Stimulated activated CD4-positive, alpha-beta T cell treated with anti-CD3 and anti-CD28 coated beads, Interleukin-4, amount 100 ng/mL, for 24 hours (primary cell): ENCODE measurements at places on chromosomes 7 and 10.

GRCh38 chr7:11341285-11341944 lies 367.7 kb downstream of the PHF14 start:
- no peak for DNase-seq

GRCh38 chr10:19588608-19589007 lies 227.6 kb upstream of the PLXDC2 start:
- no peak for DNase-seq

DNA sequence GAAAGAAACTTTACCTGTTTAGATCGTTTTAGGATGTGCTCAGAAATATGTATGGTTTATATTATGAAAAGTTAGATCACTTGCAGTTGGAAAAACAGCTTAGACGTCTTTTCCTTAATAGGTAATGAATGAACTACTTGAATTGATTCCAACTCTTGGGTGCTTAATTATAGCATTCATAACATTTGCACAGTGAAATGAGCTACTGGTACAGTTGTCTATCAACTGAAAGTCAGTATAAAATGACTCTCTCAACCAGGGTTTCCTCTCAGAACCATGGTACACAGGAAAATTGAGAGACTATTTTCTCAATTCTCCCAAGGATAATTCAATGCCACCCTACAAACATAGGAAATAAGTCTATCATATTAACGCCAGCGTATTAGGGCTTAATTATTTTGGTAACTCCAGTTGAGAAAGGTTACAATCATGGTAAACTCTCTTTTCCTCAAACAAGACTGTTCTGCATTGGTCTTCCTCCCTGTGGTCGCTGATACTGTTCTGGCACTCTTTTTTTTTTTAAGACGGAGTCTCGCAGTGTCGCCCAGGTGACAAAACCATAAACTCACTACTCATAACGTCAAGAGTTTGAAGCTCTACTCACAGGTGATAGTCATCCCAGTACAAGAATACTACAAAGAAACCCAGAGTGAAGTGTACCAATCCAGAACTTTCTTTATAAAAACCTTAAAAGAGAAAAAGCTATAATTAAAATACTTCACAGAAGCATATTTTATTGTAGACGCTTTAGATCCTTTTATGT lies 2.0 kb downstream of the ANLN start:
- no peak for DNase-seq

GRCh38 chr7:94297397-94297838 lies 97.3 kb upstream of the COL1A2 start:
- no peak for DNase-seq

DNA sequence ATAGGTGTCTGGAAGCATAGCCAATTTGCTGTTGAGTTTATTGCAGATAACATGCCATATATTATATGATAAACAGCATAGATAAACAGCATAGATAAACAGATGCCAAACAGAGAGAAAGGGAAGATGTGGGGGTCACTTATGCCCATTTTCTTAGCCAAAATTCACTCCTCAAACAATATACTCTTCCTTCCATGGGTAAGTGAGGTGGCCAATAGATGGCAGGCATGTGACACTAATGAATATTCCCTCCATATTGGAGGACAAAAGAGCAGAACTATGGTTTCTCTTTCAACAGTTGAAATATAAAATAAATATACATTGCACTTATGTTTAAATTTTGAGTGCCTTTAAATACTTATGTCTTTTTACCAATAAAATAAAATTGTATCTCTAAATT lies 1212.8 kb downstream of the REEP3 start:
- no peak for DNase-seq

- DNase-seq, result no peak
Observed at GRCh38 chr7:73986158-73986631, 41.8 kb upstream of the ELN start.

DNA sequence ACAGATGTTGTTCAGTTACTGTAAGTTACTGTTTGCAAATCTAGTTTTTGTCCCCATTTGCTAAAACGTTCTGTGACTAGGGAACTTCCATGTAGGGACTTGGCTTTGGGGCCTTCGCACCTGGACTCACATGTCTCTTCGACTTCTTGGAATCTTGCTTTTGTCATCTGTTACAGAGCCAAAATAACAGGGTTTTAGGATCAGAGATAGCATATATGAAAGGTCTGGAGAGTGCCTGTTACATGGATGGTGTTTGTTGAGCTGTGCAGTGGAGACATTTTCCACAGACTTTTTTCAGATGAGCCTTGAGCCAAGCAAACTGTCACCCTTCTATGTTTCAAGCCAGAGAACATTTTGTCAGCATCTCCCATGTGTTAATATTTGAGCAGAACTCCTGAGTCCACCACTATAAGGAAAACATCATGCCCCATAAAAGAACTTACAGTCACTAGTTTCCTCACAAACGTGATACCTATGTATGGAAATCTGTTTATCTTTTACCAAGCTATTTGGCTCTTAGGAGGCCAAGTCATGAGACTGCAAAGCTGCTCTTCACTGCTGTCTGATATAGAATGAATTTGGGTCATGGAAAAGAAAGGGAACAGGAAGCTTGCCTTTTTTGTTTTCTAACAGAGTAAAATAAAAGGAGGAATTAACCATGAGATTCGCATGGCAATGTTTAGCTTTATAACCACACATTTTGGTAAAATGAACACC lies 818.6 kb upstream of the IGFBP3 start:
- no peak for DNase-seq

DNA sequence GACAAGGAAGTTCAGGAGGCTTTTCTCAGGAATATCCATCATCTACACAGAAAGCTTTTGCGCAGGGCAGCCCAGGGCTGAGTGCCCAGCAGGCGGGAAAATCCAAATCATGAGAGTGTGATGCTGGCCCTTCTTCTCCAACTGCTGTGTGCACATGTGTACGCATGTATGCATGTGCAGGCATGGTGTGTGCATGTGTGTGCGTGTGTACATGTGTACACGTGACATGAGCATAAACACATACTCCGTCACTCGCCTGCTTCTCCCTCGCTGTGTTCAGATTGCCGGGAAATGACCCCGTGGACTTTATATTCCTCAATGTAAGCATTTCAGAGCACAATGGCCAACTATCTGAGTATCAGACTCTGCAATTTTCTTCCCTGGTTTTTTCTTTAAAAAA lies 85.1 kb downstream of the PRPF18 start:
- DNase-seq, result no peak

- DNase-seq, result no peak
Observed at GRCh38 chr7:155286686-155287085, 11.0 kb upstream of the INSIG1 start.

- no peak for DNase-seq
Observed at GRCh38 chr7:114109721-114110120, 190.9 kb upstream of the PPP1R3A start.

GRCh38 chr7:56063500-56063881 lies 595 bp upstream of the SUMF2 start:
- DNase-seq, result no peak

DNA sequence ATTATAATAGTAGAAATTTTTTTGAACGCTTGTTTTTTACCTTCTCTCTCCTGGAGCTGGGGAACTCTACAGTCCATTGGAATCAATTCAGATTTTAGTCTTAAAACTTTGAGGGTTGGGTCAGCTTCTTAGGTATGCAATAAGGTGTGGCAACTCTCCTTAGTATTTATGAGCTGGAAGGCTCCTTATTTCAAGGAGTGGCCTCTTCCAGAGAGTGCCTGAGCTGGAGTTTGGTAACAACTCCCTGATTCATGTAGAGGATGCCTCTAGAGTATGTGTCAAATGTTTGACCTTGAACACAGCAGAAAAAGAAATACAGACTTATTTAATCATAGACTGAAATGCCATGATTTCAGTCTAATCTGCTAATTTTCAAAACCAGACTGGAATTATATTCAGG lies 11.1 kb downstream of the CDK14 start:
- DNase-seq, result no peak

- no peak for DNase-seq
Observed at GRCh38 chr7:44819292-44819691, 22.8 kb downstream of the PPIA start.

DNA sequence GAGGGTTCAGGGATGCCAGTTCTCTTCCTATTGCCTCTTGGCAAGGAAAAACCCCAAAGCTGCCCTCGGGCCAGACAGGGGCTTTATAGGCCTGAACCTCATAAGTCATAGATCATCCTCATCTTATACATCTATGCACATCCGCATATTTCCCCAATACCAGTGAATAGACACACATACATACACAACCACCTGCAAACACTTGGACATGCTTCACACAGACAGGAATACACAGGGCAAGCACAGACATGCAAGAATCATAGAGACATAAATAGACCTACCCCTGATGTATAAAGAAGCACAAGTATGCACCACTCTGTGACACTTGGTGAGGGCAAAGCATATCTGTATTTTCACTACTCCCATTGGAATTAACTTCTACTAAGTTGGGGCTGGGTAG lies 30.7 kb downstream of the MBL2 start:
- no peak for DNase-seq

DNA sequence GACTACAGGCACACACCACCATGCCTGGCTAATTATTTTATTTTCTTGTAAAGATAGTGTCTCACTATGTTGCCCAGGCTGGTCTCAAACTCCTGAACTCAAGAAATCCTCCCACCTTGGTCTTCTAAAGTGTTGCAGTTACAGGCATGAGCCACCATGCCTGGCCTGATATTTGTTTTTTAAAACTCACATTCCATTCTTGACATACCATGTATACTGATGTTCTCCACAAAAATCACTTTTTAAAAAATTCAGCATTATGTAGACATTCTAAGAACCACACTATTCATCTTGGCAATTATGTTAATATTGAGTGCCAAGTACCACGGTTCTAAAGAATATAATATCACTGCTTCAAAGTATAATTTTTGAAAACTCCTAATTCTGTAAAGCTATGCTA lies 43.5 kb downstream of the IDE start:
- DNase-seq, result no peak

GRCh38 chr7:55521512-55521911 lies 50.8 kb downstream of the VOPP1 start:
- no peak for DNase-seq

- DNase-seq, result peak; percentile 59
Observed at GRCh38 chr7:8418629-8419245, 14.7 kb upstream of the NXPH1 start.

DNA sequence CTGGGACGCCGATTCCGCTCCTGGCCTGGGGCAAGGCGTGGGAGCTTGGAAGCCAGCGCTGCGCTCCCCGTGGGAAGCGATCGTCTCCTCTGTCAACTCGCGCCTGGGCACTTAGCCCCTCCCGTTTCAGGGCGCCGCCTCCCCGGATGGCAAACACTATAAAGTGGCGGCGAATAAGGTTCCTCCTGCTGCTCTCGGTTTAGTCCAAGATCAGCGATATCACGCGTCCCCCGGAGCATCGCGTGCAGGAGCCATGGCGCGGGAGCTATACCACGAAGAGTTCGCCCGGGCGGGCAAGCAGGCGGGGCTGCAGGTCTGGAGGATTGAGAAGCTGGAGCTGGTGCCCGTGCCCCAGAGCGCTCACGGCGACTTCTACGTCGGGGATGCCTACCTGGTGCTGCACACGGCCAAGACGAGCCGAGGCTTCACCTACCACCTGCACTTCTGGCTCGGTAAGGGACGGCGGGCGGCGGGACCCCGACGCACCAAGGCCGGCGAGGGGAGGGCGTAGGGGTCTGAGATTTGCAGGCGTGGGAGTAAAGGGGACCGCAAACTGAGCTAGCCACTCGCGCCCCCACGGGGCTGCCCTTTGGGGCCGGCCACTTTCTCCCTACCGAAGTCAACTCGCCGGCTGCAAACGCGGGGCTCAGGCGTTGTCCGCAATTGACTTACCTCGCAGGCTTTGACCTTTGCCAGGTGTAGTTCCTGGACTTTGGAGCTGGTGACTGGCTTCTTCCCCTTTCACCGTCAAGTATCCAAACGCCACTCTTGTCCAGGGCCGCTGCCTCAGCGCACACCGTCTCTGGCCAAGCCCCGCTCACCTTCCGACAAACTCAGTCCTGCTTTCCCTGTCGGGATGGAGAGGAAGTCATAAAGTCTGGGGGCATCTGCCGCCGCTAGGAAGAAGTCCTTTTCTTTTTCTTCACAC lies at the start of gene SCIN:
Gene SCIN (plus strand): TSS at position 187 of the 928 bp plus-strand sequence. CDS start 67 bp downstream, at position 254.
- no peak for DNase-seq

- DNase-seq, result no peak
Observed at GRCh38 chr10:63258920-63259678, 126.0 kb downstream of the NRBF2 start.

GRCh38 chr7:4245866-4246470 lies 436.1 kb upstream of the FOXK1 start:
- DNase-seq, result no peak

DNA sequence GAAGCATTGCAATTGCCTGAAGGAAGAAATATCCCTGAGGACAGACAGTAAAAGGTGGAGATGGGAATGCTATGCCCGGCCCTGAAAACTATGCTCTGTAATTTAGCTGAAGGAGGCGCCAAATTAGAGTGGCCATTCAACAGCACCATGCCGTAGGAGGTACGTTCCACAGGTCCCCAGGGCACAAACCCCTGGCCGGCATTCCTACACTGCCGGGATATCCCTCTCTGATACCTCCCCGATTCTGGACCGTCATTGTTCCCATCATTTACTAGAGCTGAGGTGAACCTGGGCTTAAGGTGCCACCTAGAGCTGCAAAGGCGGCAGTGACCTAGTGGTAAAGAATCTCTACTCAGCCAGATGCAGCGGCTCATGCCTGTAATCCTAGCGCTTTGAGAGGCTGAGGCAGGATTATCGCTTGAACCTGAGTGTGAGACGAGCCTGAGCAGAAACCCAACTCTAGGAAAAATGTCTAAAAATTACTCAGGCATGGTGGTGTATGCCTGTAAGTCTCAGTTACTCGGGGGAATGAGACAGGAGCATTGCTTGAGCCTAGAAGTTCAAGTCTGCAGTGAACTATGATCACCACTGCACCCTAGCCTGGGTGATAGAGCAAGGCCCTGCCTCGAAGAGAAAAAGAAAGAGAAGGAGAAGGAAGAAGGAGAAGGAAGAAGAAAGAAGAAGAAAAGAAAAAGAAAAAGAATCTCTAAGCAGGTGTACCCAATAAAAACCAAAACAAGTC lies 53.0 kb upstream of the TNKS2 start:
- no peak for DNase-seq

DNA sequence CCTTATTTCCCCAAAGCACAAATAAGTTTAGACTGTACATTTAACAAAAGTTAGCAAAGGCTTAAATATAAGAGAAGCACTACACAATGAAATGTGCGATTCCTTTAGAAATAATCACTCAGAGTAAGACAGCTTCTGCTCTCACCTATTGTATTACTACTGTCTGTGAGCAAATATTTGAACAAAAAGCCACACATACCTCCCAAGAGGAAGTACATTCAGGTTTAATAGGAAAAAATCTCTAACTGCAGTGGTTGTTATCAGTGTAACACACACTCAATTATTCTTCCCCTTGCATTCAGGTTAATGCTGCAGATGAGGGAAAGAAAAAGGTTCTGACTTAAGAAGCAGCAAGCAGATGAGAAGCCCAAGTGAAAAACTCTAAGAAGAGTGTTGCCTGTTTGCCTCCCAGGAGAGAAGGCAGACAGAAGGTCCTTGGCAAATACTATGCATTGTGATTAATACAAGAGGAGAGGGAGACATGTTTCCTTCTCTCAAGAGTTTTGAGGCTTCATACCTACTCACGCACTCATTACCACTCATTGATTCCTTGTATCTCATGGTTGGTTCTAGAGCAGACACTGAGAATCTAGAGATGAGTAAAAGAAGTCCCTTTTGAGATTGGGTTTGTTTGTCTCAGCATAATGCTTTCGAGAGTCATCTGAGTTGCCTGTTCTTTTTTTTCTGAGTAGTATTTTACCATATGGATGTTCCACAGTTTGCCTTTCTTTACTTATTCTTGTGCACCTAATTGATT lies 13.6 kb downstream of the GIMAP4 start:
- no peak for DNase-seq
